ENCODE measurements at places on chromosomes 2 and 18. TPM values are rescaled to one million over a fixed set of nuclear protein-coding genes. Genes with fewer than 3 reads are reported as not detected.

- H3K27me3 ChIP-seq, result no peaks in the 10 kb centered on the region
- H3K4me3 ChIP-seq, result no peak overlapping the region
- no peaks in the 10 kb centered on the region for H3K36me3 ChIP-seq
Measured at GRCh38 chr18:26397019-26397418, 151.3 kb downstream of the KCTD1 start.

DNA sequence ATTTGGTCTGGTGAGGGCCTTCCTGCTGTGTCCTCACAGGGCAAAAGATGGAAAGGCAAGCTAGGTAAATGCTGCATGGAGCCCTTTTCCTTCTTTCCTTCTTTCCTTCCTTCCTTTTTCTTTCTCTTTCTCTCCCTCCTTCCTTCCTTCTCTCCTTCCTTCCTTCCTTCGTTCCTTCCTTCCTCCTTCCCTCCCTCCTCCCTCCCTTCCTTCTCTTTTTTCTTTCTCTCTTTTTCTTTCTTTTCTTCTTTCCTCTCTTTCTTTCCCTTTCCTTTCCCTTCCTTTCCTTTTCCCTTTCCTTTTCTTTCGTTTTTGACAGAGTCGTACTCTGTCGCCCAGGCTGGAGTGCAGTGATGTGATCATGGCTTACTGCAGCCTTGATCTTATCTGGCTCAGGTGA is 23.1 kb upstream of the C2orf74 start:
- peaks cover 6% of the 10 kb centered on the region for H3K4me1 ChIP-seq
- DNase-seq, result no peak
- H3K36me3 ChIP-seq, result peaks cover 3% of the 10 kb centered on the region
- H3K4me3 ChIP-seq, result no peak overlapping the region
- H3K27me3 ChIP-seq, result peaks cover 2% of the 10 kb centered on the region
- H3K27ac ChIP-seq, result peak overlapping the region; percentile 70

GRCh38 chr2:70101174-70101573 is 13.9 kb downstream of the PCBP1 start:
- H3K27ac ChIP-seq, result no peak overlapping the region
- no peak overlapping the region for H3K4me3 ChIP-seq
- H3K36me3 ChIP-seq, result peaks cover 2% of the 10 kb centered on the region
- peaks cover 29% of the 10 kb centered on the region for H3K4me1 ChIP-seq

- peaks cover 6% of the 10 kb centered on the region for H3K27me3 ChIP-seq
- no peaks in the 10 kb centered on the region for H3K36me3 ChIP-seq
- H3K4me1 ChIP-seq, result no peaks in the 10 kb centered on the region
Measured at GRCh38 chr2:240304746-240305161, 130.7 kb upstream of the GPC1 start.

KCNS3 gene
- total RNA-seq, result not detected

- DNase-seq, result no peak
- no peak overlapping the region for H3K27ac ChIP-seq
- no peaks in the 10 kb centered on the region for H3K36me3 ChIP-seq
- peaks cover 3% of the 10 kb centered on the region for H3K27me3 ChIP-seq
- no peaks in the 10 kb centered on the region for H3K4me1 ChIP-seq
- H3K4me3 ChIP-seq, result no peak overlapping the region
Measured at GRCh38 chr2:237264480-237265219, 149.3 kb downstream of the COL6A3 start.

GRCh38 chr2:41377837-41378236 is 670.0 kb upstream of the PKDCC start:
- H3K4me3 ChIP-seq, result no peak overlapping the region
- no peaks in the 10 kb centered on the region for H3K4me1 ChIP-seq
- no peaks in the 10 kb centered on the region for H3K27me3 ChIP-seq
- no peaks in the 10 kb centered on the region for H3K36me3 ChIP-seq
- no peak for DNase-seq

DNA sequence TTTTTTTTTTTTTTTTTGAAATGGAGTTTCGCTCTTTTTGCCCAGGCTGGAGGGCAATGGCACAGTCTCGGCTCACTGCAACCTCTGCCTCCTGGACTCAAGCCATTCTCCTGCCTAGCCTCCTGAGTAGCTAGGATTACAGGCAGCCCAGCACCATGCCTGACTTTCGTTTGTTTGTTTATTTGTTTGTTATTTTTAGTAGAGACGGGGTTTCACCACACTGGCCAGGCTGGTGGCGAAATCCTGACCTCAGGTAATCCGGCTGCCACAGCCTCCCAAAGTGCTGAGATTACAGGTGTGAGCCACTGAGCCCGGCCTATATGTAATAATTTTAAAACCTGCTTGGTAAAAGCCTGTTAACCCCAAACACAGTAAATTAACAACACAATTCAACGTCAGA is 435.7 kb downstream of the LRRTM4 start:
- no peaks in the 10 kb centered on the region for H3K36me3 ChIP-seq
- H3K4me3 ChIP-seq, result no peak overlapping the region
- H3K4me1 ChIP-seq, result no peaks in the 10 kb centered on the region
- no peak for DNase-seq

GRCh38 chr2:193907561-193907960 is 1712.8 kb upstream of the TMEFF2 start:
- no peaks in the 10 kb centered on the region for H3K4me1 ChIP-seq
- no peak for DNase-seq
- H3K27me3 ChIP-seq, result no peaks in the 10 kb centered on the region
- H3K36me3 ChIP-seq, result no peaks in the 10 kb centered on the region

CAPN13 gene
- total RNA-seq, result not detected

SLC30A3 gene
- 0.34 TPM for total RNA-seq

GRCh38 chr2:233492078-233492477 is 74.5 kb downstream of the USP40 start:
- no peaks in the 10 kb centered on the region for H3K36me3 ChIP-seq
- H3K27me3 ChIP-seq, result no peaks in the 10 kb centered on the region
- peaks cover under 1% of the 10 kb centered on the region for H3K4me1 ChIP-seq
- DNase-seq, result no peak
- H3K27ac ChIP-seq, result no peak overlapping the region
- H3K4me3 ChIP-seq, result no peak overlapping the region

DNA sequence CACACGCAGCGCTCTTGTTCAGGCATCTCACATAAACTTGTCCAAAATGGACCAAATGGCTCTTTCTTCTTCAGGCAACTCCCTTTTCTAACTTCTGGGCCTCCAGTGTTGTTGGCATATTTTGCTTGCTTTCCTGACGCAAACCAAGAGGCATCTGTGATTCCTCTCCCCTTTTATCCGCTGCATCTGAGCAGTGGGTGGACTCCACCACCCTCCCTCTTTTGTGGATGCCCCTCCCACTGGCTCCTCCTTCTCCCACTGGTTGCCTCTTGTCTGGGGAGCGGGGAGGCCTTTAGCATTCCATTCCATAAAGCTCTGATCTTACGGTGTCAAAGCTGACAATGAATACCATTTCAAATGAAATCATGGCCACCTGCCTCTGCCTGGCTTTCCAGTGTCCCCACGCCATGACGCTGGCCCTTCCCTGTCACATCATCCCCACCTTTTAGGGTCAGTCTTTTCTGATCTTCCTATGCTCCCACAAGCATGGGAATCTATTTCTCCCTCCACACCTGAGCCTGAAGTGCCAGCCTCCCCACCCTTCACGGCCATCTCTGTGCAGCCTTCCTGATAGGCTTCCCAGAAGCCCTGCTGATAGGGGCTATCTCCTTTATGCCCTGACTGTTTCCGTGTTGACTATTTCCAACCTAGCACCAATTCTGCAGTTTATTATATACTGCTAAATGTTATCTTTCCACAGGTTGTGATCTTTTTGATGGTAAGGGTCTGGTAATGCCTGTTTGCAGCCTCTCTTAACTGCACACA is 51.5 kb downstream of the RPL37A start:
- H3K27me3 ChIP-seq, result peaks cover 18% of the 10 kb centered on the region
- DNase-seq, result no peak
- no peak overlapping the region for H3K27ac ChIP-seq
- H3K4me1 ChIP-seq, result peaks cover 6% of the 10 kb centered on the region

GRCh38 chr2:200348897-200349563 is 42.5 kb downstream of the SPATS2L start:
- H3K4me1 ChIP-seq, result peaks cover 4% of the 10 kb centered on the region
- no peaks in the 10 kb centered on the region for H3K27me3 ChIP-seq
- peaks cover 7% of the 10 kb centered on the region for H3K36me3 ChIP-seq
- H3K27ac ChIP-seq, result no peak overlapping the region
- H3K4me3 ChIP-seq, result no peak overlapping the region

DNA sequence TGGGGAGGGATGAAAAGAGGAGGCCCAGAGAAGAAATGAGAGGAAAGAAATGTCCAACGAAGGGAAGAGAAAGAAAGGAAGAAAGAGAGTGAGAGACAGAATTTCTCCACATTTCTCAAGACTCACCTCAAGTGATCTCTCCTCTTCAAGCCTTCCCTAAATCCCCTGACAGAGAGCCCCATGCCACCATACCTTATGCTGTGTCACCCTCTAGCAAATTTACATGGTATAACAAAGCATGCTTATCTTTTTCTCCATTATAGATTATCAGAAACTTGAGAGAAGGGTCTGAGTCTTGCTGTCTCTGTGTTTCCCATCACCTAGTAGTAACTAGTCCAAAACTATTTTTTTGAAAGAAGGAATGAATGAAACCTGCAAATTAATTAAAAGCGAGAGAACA is 1208.4 kb downstream of the DPP10 start:
- DNase-seq, result no peak
- no peaks in the 10 kb centered on the region for H3K4me1 ChIP-seq
- no peaks in the 10 kb centered on the region for H3K27me3 ChIP-seq

GRCh38 chr18:74505776-74506175 is 9.6 kb downstream of the CNDP2 start:
- H3K4me3 ChIP-seq, result no peak overlapping the region
- H3K27me3 ChIP-seq, result no peaks in the 10 kb centered on the region
- DNase-seq, result no peak

DNA sequence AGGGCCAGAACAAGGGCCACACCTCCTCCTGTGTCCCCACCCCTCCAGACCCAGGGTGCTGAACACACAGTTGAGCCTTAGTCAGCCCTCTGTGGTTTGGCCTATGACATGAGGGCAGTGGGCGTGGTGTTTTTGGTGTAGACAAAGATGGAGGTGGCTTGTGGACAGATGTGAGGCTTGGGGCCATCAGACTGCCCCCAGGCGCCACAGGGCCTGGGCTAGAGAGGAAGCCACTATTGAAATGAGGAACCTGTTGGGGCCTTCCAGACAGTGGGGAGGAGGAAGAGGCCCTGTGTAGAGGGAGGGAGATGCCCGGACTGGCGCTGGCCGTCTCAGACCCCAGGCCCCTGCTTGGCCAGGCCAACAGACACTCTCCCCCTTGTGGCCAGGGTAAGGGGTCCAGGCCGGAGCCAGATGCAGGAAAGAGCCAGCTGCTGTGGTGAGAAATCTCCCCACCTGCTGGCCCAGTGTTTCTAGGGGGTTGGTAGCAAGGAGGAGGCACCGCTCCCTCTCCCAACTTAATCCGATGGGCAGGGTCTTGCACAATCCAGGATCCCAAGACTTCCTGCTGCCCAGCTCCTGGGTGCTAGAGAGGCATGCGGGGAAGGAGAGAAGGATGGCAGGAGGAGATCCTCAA is 53.8 kb downstream of the SMAD7 start:
- H3K27ac ChIP-seq, result peak overlapping the region; percentile 34
- DNase-seq, result peak; percentile 28
- H3K27me3 ChIP-seq, result no peaks in the 10 kb centered on the region
- H3K4me3 ChIP-seq, result no peak overlapping the region

TBC1D8 gene
- 0.79 TPM for total RNA-seq

DNA sequence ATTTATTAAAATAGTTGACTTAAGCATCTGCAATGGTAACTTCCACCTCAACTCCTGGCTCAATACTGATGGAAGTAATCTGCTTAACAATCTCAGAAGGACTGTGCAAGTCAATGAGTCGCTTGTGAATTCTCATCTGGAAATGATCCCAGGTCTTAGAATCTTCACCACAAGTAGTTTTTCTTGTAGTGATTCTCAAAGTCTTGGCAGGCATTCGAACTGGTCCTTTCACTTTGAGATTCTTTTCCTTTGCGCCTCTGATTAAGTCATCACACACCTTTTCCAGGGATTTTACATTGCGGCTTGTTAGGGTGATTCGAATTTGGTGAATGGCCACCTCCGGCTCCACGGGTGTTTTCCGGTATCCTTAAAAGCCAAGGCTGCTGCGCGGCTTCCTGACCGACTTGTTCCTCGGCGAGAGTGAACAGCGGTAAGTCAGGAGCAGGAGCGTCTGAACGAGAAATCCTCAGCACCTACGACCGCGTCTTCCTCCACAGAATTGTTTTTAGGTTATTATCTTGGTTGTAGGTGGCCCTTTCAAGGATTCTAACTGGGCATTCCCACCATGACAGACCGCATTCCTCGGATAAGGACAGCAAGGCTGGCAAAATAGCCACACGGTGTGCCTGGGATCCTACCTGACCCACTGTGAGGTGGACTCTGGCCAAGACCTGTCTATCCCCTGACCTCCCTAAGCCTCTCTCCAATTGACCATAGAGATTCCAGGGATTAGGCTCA is 23.8 kb upstream of the SLC20A1 start:
- peaks cover 20% of the 10 kb centered on the region for H3K4me1 ChIP-seq
- DNase-seq, result no peak
- no peak overlapping the region for H3K4me3 ChIP-seq
- peaks cover 2% of the 10 kb centered on the region for H3K27me3 ChIP-seq
- no peak overlapping the region for H3K27ac ChIP-seq

DNA sequence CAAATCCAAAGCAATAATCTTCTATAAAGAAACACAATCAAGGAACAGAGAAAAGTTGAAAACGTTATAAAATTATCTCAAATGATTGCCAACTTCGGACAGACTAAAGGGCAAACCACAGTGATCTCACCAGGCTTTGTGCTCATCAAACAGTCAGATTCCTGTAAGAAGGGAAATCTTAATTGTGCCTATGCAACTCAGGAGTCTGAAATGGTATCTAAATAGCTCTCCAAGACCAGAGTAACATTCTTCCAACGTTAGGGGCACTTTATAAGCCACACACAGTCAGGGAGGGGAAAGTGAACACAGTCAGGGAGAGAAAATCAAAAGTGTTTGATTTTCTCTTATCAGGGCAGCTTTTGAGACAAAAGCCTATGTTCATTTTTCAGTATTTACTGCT is 29.4 kb downstream of the PLEKHM3 start:
- H3K4me3 ChIP-seq, result no peak overlapping the region

CERS6 gene
- 11.9 TPM for total RNA-seq

DGKD gene
- 114 TPM for total RNA-seq

GRCh38 chr2:33491441-33492084 is 15.1 kb downstream of the RASGRP3 start:
- DNase-seq, result no peak
- H3K4me3 ChIP-seq, result no peak overlapping the region
- peaks cover 29% of the 10 kb centered on the region for H3K36me3 ChIP-seq
- H3K4me1 ChIP-seq, result peaks cover 32% of the 10 kb centered on the region
- H3K27ac ChIP-seq, result no peak overlapping the region

DLX2 gene
- not detected for total RNA-seq

- peaks cover 2% of the 10 kb centered on the region for H3K4me1 ChIP-seq
- H3K27ac ChIP-seq, result no peak overlapping the region
- peak overlapping the region; percentile 72 for H3K4me3 ChIP-seq
Measured at GRCh38 chr2:104434318-104434792, 419.6 kb upstream of the POU3F3 start.

GRCh38 chr2:27489118-27489497 is 435 bp downstream of the IFT172 start:
- no peak for DNase-seq
- no peaks in the 10 kb centered on the region for H3K36me3 ChIP-seq
- peaks cover 10% of the 10 kb centered on the region for H3K27me3 ChIP-seq
- peaks cover 20% of the 10 kb centered on the region for H3K4me1 ChIP-seq

Data from activated naive CD8-positive, alpha-beta T cell treated with anti-CD3 and anti-CD28 coated beads, Interleukin-2, amount 10 ng/mL, durations not matched to agents 7 days and 5 days (primary cell).